ENCODE measurements at places on chromosomes 6 and 20.
A peak's percentile ranks its signal among the peaks of the same experiment; 100 is the strongest.

- DNase-seq = no peak
Measured at GRCh38 chr20:45951925-45952834, 17.7 kb downstream of the PCIF1 start.

DNA sequence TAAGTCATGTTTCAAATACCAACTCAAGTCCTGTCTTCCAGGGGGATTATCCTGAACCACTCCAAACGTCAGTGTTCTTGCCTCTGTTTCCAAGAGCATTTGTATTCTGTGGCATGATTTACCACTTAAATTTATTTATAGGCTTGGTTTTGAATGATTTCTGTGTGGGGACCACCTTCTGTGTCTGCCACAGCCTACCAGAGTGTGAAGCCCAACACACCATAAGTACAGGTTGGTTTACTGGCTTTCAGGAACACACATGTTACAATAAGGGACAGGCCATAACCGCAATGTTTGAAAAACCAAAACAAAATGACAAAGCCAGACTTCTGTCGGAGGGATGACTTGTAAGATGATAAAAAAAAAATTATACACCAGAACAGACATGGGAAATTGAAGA is 56.5 kb upstream of the MAP3K7 start:
- DNase-seq = no peak

- no peak for DNase-seq
Measured at GRCh38 chr20:3631534-3631933, 31.7 kb downstream of the GFRA4 start.

DNA sequence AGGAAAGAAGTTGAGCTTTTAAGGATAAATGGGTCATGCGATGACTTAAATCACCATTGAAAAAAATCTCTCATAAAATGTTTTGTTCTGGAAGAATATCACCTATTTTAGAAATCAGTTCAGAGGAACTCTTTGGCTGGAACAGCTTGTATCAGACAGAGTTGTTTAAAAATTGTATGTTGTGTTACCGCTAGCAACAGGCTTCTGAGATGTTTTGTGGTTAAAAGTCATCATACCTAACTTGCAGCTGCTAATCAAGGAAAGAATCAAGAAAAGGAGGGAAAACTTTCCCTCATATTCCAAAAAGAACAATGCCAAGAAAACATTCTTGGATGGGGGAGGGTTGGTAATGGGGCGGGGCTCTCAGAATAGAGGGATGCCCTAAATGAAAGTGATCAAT is 220.7 kb upstream of the CITED2 start:
- peak; percentile 70 for DNase-seq

DNA sequence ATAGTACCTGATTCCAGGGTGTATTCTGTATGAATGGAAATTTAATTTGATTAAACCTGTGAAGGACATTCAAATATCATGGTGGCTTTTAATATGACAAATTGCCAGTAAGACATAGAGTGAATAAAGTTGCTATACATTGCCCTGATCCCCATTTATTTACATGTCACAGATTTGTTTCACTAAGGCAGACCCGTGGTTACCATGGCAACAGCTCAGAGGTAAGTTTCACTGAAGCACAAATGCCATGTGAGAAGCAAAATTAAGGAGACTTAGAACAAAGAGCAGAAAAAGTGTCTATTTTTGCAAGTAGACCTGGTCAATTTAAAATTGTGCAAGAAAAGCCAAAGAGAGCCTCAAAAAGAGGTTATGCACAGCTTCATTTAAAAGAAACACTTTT is 63.7 kb downstream of the PXDC1 start:
- no peak for DNase-seq

DNA sequence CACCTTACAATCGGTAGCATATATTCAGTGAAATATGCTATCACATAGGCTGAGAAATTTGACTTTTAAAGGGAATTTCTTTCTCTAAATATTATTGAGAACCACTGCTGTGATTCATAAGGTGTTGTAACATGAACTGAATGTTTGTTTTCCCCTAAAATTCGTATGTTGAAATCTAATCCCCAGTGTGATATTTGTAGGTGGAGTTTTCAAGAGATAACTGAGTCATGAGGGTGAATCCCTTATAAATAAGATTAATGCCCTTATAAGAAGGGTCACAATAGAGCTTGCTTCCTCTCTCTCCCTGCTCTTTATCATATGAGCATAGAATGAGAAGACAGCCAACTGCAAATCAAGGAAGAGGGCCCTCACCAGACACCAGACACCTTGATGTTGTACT is 64.8 kb downstream of the LMBRD1 start:
- no peak for DNase-seq

DNA sequence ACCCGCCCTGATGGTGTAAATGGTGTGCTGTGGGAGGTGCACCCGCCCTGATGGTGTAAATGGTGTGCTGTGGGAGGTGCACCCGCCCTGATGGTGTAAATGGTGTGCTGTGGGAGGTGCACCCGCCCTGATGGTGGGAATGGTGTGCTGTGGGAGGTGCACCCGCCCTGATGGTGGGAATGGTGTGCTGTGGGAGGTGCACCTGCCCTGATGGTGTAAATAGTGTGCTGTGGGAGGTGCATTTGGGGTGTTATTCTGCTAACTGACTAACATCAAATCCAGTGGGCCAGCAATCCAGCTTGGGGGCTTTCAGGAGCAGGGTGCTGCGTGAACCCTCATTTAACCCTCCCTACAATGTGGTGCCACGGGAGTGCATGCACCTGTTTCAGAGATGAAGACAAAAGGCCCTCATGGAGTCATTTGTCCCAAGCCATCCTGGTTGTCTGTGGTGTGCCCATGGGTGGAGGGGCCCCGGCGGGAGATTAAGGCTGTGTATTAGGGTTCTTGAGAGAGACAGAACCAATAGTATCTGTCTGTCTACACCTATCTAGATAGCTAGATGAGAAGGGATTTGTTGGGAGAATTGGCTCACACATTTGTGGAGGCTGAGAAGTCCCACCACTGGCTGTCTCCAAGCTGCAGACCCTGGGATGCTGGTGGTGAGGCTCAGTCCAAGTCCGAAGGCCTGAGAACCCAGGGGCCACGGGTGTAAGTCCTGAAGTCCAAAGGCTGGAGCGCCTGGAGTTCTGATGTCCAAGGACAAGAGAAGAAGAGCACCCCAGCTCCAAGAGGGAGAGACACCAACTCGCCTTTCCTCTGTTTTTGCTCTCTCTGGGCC is 39.2 kb downstream of the TMEM242 start:
- DNase-seq = no peak

DNA sequence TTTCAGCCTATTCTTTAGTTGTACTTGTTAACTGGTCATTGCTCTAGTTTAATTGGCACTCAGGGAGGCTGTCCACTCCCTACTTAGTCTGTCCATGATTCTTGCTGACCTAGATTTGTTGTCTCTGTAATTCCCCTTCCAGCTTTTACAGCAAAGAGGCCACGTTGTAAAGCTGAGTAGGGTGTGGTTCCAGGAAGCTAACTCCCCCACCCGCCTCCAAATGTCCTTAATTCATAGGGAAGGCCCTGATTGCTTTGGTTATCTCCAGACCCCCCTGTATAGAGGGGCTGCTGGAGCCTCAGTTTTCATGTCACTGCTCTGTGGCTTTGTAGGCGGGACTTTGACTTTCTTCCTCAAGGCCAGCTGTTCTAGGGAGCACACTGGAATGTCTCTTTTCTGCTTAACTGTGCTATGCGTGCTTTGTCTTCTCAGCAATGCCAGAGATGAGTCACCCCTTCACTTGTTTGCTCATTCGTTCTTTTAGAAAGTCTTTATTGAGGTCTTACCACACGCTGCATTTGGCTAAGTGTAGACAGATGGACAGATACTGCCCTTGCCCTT is 175.1 kb upstream of the JAG1 start:
- peak; percentile 95 for DNase-seq

DNA sequence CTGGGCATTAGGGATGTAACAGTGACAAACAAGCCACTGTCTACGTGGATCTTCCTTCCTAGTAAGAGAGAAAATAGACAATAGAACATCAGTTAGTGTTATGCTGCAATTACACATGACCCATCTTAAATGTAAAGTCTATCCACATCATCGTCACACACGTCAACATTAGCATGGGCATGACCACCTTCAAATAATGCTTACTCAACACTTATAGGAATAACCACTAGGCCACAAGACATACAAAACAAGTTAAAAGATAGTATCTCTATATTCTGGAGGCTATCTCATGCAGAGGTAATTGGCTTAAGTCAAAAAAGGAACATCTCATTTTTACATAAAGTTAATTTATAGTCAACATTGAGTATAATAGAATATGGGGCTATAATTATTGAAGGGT is 156.5 kb downstream of the MOXD1 start:
- DNase-seq = no peak

GRCh38 chr6:89970072-89970471 is 75.8 kb downstream of the GJA10 start:
- no peak for DNase-seq

DNA sequence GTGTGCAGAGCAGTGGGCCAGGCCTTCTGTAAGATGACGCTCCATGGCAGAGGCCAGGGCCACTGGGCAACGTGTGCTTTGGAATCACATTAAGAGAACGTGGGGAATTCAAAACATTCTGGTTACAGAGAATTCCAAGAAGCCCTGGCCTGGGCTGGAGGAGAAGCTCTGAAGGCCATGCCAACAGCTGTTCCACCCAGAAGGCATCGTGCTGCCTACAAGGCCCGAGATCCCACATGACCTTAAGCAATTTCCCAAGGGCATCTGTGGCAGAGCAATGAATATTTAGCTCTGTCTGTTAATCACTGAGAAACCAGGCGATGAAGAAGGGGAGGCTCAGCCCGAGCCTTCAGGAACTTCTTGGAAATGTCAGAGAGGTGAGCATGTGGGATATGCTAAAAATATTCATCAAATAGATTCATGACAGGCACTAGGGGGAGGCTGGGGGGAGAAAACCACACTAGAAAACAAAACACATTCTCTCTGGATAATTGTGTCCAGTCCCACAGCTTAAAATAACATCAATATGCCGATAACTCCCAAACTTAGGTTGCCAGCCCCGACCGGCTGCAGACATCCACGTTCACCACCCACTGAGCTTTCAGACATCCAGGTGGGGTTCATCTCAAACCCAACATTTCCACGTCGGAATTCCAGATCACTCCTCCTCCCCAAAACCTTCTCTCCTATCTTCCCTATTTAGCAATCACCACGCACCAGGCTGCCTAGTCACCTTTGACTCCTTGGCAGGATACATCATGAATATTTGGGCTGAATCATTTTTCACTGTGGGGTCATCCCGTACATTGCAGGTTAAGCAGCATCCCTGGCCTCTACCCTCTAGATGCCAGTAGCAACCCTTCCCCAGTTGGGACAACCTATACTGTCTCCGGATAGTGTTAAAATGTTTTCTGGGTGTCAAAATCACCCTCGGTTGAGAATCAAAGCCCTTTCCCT is 6.6 kb downstream of the SULF2 start:
- DNase-seq = peak; percentile 57

DNA sequence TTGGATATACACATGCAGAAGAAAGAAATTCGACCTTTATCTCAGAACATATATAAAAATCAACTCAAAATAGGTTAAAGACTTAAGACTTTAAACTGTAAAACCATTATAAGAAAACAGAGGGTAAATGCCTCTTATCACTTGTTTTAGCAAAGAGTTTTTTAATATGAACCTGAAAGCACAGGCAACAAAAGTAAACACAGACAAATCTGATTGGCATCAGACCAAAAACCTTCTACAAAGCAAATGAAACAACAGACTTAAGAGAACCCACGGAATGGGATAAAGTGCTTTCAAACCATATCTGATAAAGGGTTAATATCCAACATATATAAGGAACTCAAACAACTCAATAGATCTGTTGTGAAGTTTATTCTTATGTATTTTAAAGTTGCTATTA is 309.9 kb upstream of the OPRM1 start:
- DNase-seq = no peak

DNA sequence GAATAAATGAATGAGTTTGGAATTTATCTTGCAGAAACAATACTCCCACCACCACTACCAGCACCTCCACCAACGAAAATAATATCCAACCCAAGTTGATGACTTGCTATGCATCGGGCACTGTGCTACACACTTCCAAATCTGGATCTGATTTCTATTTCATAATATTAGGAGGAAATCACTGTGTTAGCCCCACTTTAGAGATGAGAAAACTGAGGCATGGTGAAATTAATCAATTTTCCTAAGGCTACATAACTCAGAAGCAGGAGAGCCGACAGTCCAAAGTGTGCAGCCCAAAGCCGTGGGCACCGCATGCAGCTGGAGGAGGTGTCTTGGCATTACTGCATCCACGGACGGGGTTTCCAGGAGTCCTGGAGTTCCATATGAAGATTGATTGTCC is 17.6 kb downstream of the TCF15 start:
- DNase-seq = no peak

Data from EH (cell line).